ENCODE measurements at places on chromosomes 1 and 21.

- no peak for DNase-seq
These were observed 42.6 kb upstream of the COL6A1 start for GRCh38 chr21:45938811-45939520.

DNA sequence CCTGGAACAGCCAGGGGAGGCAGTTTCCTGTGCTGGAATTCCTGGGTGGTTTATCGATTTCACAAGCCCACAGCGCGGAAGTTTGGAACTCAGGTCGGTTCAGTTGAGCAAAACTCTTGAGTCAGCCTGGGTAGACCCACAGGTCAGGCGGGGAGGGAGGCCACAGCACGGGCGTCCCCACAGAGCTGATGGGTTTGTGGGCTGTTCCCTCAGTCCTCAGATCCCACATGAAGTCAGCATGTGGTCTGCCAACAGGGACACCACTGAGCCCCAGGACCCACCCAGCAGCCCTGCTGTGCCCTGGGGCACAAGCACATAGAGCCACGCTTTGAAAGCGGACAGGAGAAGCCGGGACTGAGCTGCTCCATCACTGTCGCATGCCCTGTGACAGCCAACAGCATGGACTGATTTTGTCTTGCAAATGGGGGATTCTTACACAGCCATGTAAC is 17.4 kb downstream of the BMP8A start:
- peak; percentile 44 for DNase-seq

GRCh38 chr1:87598429-87598828 is 269.7 kb downstream of the LMO4 start:
- peak; percentile 6 for DNase-seq

GRCh38 chr1:19533626-19534025 is 48.3 kb upstream of the CAPZB start:
- DNase-seq: no peak

DNA sequence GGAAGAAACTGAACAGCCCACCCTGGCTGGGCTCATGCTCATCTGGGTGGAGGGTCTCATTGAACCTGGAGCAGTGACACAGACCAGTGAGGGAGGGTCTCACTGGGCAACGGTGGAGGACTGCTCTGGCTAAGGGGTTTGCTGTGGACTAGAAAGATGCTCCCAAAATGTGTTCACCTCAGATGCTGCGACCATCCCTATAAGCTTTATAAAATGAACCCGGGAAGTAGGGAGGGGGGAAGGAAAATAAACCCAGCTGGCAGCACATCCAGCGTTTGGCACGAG is 34.5 kb upstream of the LBR start:
- DNase-seq: no peak

DNA sequence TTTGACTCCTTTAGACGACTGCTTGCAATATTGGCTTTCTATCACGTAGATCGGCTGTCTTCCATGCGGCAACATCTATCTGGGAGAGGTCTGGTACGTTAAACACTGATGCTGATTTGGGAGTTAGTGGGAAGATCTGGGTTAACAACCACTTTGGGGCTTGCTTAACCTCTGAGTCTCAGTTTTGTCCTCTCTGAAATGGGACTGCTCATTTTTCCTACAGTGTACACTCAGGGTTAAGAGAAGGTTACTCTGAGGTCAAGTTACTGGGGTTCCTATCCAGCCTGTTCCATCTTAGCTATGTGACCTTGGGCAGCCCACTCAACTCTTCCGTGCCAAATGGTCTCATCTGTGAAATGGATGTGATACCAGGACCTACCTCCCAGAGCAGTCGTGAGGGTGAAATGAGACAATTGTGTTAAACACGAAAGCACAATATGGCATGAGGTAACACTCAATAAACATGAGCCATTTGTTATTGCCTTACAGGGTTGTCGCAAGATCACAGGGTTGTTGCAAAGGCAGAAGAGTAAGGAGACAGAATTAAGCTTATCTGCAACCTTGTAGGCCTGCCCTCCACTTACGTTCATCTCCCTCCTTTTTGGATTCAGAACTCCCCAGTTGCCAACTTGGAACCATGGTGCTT is 5.6 kb downstream of the ABCA4 start:
- DNase-seq: no peak

DNA sequence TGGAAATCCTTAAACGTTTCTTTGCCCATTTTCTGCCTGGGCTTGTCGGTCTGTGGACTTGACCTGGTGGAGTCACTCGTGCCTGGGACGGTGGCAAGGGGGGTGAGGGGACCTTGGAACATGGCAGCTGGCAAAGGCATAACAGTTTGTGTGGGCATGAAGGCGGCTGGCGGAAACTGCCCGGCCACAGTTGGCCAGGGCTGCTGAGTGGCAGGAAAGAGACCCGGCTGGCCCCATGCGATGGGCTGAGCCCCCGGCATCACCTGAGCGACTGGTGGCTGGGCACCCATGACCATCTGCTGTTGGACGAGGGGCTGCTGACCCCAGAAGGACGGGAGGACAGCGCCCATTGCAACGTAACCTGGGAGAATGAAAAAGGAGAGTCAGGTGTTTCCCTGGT is 49.3 kb upstream of the C8B start:
- no peak for DNase-seq

DNA sequence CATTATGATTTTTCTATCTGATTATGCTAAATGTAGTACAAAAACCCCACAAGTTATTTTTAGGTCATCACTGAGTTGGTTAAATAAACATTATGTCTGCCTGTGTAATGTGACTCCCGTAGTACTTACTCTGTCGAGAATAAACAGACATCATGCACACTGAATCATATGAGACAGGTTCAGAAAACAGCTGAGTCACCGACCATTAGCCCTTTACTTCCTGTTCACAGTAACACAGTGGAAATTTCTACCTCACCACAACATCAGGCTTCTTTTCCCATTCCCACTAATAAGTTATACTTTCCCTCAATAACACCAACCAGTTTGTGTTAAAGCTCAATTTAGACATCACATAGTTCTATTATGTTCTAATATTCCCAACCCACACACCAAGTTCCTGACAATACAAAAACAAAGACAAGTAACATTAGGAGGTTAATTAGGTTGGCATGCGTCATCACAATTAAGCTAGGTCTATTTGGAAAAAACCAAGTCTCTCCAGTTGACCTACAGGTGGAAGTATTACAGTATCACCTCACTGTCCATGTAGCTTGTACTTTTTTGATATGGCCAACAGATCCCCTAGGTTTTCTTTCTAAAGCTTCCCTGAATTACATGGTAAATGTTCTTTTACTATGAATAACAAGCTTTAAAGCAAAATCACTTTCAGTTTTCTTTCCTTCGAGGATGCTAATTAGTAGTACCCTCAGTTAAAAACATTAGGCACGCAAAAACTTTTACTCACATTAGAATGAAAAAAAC is 154.2 kb downstream of the EIF4G3 start:
- DNase-seq: peak; percentile 64

GRCh38 chr1:232273011-232273410 is 356.9 kb downstream of the SIPA1L2 start:
- DNase-seq: no peak

DNA sequence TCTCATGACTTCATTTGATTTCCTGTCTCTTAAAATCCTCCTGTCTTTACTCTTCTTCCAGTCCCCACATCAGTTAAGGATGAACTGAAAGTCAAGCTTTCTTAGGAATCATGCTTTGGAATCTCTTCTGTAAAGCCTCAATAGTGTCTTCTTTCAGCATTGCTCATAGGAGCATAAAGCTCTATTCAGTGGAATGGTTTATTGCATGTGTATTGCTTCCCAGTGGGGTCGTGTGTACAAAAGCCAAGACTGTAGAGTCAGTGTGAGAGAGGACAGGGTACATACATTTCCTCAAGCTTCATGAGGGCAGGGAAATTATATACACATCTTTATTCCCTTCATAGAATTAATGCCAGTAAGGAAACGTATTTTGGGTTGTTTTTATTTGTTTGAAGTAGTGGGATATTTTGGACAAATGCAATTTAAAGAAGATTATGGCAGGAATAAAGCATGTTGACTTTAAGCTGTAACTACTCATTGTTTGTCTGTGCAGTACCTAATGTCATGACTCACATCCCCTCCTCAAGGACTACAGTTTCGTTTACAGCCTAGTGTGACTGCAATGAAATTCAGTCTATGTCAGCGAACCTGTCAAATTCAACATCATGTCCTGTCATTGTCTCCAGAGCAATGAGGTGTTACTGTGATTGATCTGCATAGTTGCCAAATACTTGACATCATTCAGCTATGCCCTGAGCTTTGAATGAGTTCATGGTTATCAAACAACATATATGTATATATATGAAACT is 2164.2 kb downstream of the NCAM2 start:
- DNase-seq: no peak

- DNase-seq: no peak
These were observed 33.2 kb upstream of the CDC42BPA start for GRCh38 chr1:227351443-227351842.

DNA sequence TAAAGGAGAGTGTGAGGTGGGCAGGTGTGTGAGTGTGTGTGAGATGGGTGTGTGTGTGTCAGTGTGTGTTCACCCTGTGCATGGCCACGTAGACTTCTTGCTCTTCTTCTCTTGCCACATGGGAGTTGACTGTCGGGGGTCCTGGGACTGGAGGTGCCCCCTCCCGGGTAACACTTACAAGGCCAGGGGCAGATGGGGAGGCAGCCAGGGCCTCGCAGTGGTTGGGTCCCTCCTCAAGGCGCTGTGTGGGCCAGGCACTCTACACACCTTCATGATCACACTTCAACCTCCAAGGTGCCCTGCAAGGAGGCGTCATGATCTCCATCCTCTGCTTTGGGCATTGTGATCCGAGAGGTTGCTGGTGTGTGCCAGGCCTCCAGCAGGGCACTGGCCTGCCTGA is 2.3 kb downstream of the PLA2G2F start:
- no peak for DNase-seq

Data from NAMALWA (cell line).